Foreskin fibroblast (primary cell): ENCODE measurements at places on chromosomes 12 and 14.

DNA sequence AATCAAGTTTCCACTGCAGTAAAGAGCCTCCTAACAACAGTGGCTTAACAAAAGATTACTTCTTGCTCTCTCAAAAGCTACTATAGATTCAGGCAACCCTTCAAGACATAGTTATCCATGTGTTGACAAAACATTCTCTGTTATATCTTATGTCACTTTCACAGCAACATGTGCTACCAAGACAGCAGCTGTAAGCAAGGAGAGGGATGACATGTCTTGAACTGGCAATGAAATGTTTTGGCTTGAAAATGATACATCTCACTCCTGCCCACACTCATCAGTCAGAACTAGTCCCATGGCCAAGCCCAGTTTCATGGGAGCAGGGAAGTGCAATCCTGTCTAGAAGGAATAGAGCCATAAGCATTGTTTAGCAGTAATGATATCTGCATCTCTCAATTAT, 10.7 kb upstream of the GRIN2B start:
- DNase-seq = no peak

- DNase-seq = no peak
Observed at GRCh38 chr14:31300296-31300695, 92.7 kb upstream of the HECTD1 start.

DNA sequence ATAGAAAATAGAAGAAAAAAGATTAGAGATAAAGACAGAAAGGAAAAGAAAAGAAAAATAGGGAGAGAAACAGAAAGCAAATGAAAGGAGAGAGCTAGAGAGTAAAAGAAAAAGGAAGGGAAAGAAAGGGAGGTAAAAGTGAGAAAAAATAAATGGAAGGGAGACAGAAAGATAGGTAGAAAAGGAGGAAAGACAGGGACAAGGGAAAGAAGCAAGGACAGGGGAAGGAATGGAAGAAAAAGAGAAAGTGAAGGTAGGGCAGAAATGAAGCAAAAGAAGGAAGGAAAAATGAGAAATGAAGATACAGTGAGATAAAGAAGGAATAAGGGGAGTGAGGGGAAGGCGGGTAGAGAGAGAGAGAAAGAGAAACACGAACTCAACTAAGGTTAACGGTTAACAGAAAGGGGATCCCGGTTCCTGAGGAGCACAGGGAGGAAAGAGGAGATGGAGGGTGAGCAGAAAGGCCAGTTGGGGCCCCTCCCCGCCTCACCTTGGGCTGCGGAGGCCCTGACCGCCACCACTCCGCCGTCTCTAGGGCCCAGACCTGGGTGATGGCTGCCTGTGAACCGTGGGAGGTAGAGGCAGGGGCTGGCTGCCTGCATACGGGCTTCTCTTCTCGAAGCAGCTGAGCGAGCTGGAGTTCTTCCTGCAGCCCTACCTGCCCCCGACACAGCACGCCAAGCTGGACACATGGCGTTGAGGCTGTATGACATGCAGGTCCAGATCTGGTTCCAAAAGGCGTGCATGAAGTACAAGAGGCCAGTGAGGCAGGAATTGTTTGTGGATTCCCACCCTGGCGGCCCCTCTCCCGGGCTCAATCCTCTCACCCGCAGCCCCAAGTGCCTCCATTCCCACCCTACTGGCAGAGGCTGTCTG, 59.5 kb downstream of the SMUG1 start:
- DNase-seq = no peak

DNA sequence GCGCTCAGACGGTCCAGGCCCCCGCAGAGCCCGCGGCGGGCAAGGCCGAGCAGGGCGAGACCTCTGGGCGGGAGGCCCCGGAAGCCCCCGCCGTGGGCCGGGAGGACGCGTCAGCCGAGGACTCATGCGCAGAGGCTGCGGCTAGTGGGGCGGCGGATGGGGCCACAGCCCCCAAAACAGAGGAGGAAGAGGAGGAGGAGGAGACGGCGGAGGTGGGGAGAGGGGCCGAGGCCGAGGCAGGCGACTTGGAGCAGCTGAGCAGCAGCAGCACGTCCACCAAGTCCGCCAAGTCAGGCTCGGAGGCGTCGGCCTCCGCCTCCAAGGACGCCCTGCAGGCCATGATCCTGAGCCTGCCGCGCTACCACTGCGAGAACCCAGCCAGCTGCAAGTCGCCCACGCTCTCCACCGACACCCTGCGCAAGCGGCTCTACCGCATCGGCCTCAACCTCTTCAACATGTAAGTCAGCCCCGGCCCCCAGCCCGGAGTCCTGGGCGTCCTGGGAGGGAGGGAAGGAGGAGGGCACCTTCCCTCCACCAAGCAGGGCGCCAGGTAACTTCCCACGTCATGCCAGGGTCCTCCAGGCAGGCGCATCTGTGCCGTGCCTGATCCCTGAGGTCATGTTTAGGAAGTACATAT, 72.4 kb downstream of the IQSEC3 start:
- peak; percentile 29 for DNase-seq

- no peak for DNase-seq
Observed at GRCh38 chr14:96497586-96497985, 4.6 kb upstream of the PAPOLA start.

GRCh38 chr12:71795901-71796300, 41.2 kb downstream of the RAB21 start:
- DNase-seq = no peak

- DNase-seq = peak; percentile 79
Observed at GRCh38 chr14:51860164-51860824, at the start of gene GNG2. GNG2 (plus strand) TSS chr14:51860612; CDS start chr14:51950679, 90,067 bp downstream.

DNA sequence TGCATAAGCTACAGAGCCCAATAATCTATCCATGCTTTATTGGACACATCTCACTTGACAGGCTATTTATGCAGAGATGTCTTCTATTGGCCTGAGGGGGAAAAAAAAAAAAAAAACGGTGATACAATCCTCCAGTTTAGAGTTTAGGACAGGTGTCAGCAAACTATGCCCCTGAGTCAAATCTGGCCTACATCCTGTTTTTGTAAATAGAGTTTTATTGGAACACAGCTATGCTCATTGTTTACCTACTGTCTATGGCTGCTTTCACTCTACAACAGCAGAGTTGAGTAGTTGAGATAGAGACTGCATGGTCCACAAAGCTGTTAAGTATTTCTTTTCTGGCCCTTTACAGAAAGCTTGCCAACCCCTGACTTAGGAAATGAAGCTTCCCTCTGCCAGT, 403.1 kb downstream of the C12orf75 start:
- no peak for DNase-seq

- no peak for DNase-seq
Observed at GRCh38 chr12:110656071-110656655, 32.8 kb downstream of the HVCN1 start.

GRCh38 chr14:81350344-81351130, 49.6 kb downstream of the STON2 start:
- DNase-seq = no peak

DNA sequence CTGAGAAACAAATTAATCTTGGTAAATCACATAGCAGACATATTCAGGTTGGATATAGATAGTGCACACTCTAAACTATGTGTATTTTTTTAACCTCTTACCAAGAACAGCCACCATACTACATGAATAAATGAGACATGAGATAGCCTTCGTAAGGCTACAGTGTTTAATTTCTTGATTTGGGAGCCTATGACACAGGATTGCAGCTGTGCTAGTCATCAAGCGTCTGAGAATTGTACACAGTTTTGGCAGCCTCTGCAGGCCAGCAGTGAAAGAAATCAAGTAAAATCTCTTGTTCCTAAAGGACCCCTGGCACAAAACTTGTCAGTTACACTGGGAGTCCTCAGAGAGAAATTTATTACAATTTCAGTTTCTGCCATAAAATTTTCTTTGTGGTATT, 236.1 kb downstream of the C12orf50 start:
- DNase-seq = peak; percentile 35

GRCh38 chr14:73240816-73241480, 3.6 kb downstream of the PAPLN start:
- DNase-seq = no peak

GRCh38 chr12:75710361-75711069, 199.1 kb upstream of the KRR1 start:
- no peak for DNase-seq

- no peak for DNase-seq
Observed at GRCh38 chr12:130161261-130162243, 712 bp upstream of the FZD10 start.

- DNase-seq = no peak
Observed at GRCh38 chr12:15702276-15702675, 86.9 kb downstream of the EPS8 start.

DNA sequence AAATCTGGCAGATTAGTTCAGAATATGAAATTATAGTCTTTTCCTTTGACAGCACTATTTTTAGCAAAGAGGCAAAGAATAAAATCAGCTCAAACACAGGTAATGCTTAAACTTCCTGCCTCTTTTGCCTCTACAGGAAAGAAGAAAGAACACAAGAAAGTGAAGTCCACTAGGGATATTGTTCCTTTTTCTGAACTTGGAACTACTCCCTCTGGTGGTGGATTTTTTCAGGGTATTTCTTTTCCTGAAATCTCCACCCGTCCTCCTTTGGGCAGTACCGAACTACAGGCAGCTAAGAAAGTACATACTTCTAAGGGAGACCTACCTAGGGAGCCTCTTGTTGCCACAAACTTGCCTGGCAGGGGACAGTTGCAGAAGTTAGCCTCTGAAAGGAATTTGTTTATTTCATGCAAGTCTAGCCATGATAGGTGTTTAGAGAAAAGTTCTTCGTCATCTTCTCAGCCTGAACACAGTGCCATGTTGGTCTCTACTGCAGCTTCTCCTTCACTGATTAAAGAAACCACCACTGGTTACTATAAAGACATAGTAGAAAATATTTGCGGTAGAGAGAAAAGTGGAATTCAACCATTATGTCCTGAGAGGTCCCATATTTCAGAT, 17.4 kb downstream of the TMPO start:
- DNase-seq = peak; percentile 75

GRCh38 chr14:49766839-49767238, 1.1 kb upstream of the KLHDC2 start:
- no peak for DNase-seq

DNA sequence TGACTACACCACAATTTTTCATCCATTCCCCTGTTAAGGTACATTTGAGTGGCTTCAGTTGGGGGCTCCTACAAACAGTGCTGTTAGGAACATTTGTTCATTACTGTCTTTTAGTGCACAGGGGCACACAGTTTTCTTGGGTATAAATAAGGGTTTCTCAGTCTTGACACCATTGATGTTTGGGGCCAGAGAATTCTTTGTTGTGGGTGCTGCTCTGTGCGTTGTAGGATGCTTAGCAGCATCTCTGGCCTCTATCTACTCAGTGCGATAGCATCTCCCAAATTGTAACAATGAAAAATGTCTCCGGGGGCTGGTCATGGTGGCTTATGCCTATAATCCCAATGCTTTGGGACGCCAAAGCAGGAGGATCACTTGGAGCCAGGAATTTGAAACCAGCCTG, 153.0 kb upstream of the MYL2 start:
- DNase-seq = no peak

DNA sequence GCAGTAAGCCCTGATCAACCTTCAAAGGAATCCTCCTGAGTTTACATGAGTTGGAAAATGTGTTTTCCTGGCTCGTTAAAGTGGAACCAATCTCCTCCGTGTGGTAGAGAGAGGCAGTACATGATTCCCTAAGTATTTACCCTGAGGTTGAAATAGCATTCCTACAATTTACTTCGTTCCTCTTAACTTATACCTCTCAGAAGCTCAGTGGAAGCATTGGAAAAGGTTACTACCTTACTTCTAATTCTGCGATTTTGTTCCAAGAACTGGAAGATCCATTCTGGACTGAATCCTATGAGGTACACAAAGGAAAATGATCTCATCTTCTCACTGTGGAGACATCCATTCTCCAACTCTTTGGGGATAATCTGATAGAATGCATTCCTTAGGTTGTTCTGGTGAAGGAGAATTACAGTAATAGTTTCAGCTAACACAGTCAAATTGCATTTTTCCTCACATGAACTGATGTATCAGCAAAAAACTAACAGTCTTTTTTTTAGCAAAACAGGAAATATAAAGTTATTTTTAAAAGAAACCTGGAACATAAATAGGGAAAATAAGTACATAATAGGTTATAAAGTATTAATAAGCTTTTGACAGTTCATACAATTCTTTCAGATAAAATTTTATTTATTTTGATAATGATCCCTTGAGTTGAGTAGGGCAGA, 475.6 kb downstream of the PDZRN4 start:
- no peak for DNase-seq

GRCh38 chr14:26845151-26845818, 247.5 kb upstream of the NOVA1 start:
- DNase-seq = no peak

DNA sequence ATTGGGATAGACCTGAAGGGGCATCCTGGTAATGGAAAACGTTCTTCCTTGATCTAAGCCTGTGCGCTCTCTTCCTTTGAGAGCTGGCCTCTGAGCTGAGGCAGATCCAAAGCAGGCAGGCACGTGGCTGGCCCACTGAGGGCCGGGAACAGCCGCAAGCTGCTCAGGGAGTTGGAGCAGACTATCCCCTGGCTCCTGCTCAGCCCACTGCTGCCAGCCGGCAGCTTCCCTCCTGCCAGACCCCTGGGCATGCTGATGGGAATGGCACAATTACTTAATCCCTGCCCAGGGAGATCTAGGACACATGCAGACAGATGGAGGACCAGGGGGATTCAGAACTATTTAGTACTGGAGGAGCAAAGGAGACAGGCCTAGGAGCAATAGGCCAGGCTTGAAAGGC, 14.4 kb downstream of the NEUROD4 start:
- DNase-seq = no peak

- no peak for DNase-seq
Observed at GRCh38 chr12:69994724-69995173, 169.7 kb downstream of the MYRFL start.

GRCh38 chr12:27246774-27247173, 2.7 kb downstream of the STK38L start:
- no peak for DNase-seq

GRCh38 chr14:51581017-51581881, 70.5 kb upstream of the FRMD6 start:
- DNase-seq = peak; percentile 63

- no peak for DNase-seq
Observed at GRCh38 chr12:131383741-131384543, 326.9 kb upstream of the SFSWAP start.

GRCh38 chr14:90042496-90043252, 19.1 kb upstream of the KCNK13 start:
- DNase-seq = no peak

DNA sequence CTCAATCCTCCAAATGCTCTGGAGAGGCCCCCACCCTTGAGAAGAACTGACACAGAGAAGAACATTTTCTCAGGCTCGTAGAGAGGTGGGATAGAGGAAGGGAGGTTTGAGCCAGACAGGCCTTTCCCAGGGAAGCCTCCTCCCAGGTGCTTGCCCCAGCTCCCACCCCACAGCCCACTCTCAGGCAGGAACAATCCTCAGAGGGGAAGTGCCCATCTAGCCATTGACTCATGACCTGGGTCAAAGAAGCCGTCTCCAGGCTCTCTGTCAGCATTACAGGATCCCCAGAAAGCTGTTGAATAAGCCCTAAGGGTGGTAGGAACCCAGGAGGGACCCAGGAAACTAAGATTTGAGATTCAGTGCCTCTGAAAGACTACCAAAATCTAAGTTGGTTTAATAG, 3.8 kb downstream of the AQP6 start:
- DNase-seq = no peak

GRCh38 chr14:20935303-20935984, 19.8 kb upstream of the RNASE2 start:
- no peak for DNase-seq

- DNase-seq = peak; percentile 85
Observed at GRCh38 chr14:76955575-76956315, 72.8 kb downstream of the IRF2BPL start.

GRCh38 chr14:76282581-76282980, 93.4 kb upstream of the ESRRB start:
- DNase-seq = no peak

- DNase-seq = peak; percentile 16
Observed at GRCh38 chr12:126051611-126052107, 986.4 kb downstream of the AACS start.
